ENCODE measurements at places on chromosomes 7 and 10.

- DNase-seq: no peak
Observed at GRCh38 chr10:6017781-6018354, 40.5 kb upstream of the IL15RA start.

DNA sequence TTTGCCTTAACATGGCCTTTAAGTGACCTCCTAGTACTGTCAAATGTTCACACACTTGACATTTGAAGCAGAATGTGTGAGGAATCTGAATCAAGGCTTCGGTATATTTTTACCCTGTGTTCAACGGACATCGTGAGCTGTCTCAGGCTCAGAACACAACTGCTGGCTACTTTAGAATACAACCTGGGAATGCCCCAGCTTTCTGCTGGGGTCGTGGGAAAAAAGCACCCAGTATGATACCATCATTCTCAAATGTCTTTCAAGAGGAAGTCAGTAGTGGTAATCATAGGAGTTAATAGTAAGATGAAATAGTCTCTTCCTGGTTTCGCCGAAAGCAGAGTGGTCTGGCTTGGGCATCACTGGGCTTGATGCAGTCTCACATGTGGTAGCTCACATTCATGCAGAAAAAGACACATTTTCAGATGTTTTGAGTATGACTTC is 67.2 kb downstream of the CREB5 start:
- no peak for DNase-seq

GRCh38 chr7:66877577-66878300 is 43.3 kb upstream of the TMEM248 start:
- no peak for DNase-seq

- no peak for DNase-seq
Observed at GRCh38 chr10:99761365-99761764, 21.1 kb upstream of the ABCC2 start.

- no peak for DNase-seq
Observed at GRCh38 chr7:130479716-130480400, 12.0 kb upstream of the MEST start.

DNA sequence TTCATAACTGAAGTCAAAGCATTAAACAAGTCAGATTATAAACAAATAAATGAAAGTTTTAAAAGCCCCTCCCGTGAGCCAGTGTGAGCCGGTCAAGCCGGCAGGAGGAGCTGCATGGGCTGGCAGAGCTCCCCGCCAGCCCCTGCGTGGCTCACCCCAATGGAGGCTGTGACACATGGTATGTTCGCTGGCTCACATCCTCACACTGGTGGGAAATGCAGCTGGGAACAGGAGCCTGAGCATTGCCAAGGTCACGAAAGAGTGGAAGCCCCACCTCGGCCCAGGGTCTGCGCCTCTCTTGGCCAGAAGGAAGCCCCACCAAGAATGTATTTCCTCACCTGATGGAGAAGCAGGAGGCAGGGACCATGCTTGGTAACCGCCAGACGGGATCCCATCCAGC is 261.7 kb upstream of the TCERG1L start:
- no peak for DNase-seq
